Activated T-cell treated with anti-CD3 and anti-CD28 coated beads, Interleukin-2, amount 50 U/mL, for 4 hours (primary cell): ENCODE measurements at places on chromosomes 2 and 18. TPM values are rescaled to one million over a fixed set of nuclear protein-coding genes. Genes with fewer than 3 reads are reported as not detected.

UGT1A9 gene
- total RNA-seq = not detected

C2orf15 gene
- 0.40 TPM for total RNA-seq

VWA3B gene
- not detected for total RNA-seq

MOCOS gene
- total RNA-seq = 0.34 TPM

IL1RN gene
- total RNA-seq = 1.2 TPM
